Fibroblast of skin of right quadriceps (primary cell): ENCODE measurements at places on chromosomes 3 and 15.
A peak's percentile ranks its signal among the peaks of the same experiment; 100 is the strongest.

DNA sequence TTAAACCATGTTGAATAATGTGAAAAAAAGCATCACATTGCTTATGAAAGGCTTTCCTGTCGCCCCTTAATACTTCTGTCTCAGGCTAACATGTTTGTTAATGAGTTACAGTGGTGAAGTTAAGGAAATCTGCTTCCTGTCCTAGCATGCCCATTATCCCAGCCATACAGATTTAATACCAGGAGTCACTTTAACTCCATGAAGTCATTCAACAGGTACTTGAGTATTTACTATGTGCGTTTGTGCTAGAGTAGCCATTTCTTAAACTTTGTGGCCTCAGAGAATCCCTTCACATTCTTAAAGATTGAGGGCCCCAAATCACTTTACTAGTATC, 10.1 kb upstream of the SETD5 start:
- no peak for DNase-seq

DNA sequence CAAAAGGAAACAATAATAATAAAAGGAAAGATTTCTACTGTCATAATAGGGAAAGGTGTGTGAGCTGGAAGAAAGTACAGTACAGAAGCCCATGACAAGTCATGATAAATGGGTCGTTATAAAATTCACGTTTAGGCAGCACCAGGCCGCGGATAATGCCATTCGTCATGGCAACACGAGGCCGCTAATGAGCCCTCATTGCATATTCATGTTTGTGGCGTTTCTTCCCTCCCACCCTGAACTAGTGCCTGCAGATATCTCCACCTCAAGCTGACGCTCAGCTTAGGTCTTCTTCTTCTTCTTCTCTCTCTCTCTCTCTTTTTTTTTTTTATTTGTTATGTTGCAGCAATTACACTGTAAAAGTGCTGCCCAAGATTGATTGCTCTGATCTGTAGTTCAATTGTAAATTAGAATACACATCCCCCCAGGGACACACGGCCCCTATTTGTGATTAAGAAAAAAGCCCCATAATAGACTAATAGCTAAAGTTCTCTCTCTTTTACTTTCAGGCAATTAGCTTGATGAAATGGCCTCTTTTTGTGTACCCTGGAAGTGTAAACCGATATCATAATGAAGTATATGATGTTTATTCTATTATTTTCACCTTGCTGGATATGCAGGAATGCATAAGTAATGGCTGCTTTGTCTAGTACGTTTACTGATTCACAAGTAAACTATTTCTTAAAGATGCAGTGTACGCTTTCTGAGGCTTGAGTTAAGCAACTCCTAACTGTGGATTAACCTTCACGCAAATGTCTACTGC, 61.9 kb upstream of the NR2F2 start:
- DNase-seq: peak; percentile 52

DNA sequence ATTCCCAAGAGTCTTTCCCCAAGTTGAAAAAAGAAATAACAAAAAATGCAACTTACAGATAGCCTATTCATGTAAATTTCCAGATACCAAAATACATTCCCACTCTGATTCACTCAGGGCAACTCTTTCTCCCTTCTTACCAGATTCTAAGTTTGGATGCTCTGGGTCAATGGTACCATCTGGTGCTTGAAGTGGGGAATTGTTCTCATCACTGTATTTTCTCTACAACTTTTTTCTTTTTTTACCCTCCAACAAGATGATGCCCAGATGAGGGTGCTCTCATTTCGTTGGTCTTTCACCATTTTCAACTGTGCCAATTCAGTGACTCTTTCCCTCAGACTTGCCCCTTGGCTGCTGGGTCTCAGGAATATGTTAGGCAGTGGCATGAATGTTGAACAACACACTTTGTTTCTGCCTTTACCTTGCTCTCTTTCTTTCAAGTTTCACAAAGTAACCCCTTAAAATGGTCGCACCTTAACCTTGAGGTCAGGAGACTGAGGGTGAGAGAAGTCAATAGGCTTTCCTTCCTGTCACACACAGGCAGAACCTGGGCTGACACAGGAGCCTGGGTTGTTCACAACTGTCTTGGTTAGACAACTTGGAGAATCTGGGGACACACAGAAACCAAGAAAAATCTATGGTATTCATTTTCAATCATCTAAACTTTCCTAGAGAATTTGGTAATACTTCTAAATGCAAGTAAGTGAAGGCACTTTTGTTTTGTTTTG, 330.7 kb upstream of the SLCO3A1 start:
- peak; percentile 81 for DNase-seq

GRCh38 chr3:10389339-10389738, 68.4 kb upstream of the SEC13 start:
- no peak for DNase-seq

GRCh38 chr3:61575893-61576292, 14.5 kb downstream of the PTPRG start:
- DNase-seq: no peak

DNA sequence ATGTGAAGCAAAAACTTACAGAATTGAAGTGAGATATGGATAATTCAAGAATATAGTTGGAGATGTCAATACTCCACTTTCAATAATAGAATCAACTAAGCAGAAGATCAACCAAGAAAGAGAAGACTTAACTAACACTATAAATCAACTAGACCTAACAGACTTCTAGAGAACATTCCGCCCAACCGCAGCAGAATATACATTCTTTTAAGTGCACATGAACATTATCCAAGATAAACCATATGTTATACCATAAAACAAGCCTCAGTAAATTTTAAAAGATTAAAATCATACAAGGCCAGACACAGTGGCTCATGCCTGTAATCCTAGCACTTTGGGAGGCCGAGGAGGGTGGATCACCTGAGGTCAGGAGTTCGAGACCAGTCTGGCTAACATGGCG, 5.5 kb upstream of the TEX55 start:
- DNase-seq: peak; percentile 35

GRCh38 chr15:29263289-29263688, 6.3 kb downstream of the NSMCE3 start:
- DNase-seq: no peak

DNA sequence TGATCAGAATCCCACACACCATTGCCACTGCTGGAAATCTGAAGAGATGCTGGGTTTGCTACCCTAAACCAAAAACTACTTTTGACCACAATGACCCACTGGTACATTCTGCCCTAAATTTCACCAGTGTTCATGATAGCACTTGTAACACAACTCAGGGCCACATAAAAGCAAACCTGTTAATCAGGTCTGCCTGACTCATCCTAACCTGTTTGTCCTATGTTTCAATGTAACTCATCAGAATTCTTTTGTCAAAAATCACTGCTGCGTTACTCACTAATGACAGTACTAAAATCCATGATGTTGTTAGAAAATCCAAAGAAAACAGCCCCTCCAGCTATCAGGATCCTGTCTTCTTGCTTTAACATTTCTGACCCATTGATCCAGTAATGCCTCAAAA, 55.6 kb upstream of the XCR1 start:
- no peak for DNase-seq

DNA sequence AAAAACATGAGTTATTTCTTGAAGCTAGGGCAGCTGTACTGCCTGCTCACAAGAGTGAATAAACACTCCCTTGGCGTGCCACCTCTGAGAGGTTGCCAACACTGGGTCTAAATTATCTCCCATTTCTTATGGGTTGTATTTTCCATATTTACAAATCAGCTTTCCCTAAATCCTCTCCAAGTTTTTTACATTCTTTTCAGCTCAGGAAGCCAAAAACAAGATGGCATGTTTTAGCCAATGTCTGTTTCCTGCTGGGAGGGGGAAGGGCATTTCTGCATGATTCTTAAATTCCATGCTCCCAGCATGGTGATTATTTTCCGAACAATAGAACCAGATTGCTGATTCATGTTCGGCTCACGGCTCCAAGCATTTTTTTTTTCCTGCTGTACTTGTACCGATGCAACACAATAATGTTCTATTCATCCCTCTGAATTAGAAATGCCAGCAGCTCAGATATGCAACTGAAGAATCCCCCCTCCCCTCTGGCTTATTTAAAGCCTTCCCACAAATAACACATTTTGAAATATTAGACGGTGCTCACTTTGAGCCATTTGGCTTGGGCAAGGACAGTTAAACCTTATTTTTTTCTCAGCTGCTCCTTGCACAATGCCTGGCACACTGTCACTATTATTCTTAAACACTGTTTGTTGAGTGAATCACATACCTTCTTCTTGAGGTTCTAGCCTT, 252.5 kb downstream of the THRB start:
- peak; percentile 90 for DNase-seq

DNA sequence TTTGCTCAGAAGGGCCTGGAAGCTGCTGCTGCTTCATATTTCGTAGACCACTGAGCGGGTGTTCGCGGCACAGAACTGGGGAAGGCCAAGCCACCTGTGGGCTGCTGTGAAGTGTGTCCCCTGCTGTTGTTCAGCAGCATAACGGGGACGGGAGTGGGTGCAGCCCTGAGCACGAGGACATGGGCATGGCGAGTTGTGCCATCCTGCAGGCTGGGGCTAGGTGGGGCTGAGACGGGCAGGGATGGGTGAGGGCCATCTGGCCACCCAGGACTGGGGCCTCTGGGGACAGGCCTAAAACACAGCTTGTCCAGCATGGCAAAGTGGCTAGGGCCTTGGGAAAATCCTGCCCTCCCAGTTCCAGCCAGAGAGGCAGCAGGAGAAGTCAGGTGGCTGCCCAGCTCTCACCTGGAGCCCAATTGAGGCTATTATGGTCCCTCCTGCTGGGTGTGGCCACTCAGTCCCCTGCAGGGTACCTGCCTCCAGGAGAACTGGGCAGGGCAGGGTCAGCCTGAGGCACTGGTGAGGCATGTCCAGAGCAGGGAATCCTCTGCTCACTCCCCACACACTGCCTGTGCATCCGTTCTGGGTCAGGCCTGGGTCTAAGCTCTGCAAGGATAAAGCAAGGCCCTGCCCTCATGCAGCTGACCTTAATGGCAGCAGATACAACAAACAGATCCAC, 29.5 kb downstream of the CFAP100 start:
- DNase-seq: no peak

GRCh38 chr15:27222479-27222878, 251.5 kb downstream of the GABRG3 start:
- DNase-seq: peak; percentile 92

DNA sequence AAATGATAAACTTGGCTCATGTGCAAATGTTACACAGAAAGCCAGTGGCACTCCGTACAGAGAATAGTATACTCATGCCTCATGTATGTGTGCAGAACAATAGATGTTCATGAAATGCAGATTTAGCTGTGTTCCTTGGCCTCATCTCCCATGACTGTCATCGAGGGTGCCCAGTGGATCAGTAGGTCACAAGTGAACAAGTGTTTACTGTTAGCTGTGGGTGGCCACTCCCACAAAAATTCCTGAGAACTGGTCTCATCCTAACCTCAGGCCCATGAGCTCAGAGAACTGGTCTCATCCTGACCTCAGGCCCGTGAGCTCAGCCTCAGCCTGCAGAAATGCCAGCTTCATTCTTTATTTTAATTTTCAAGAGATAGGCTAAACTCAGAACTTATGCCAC, 124.1 kb downstream of the GADL1 start:
- DNase-seq: peak; percentile 82

DNA sequence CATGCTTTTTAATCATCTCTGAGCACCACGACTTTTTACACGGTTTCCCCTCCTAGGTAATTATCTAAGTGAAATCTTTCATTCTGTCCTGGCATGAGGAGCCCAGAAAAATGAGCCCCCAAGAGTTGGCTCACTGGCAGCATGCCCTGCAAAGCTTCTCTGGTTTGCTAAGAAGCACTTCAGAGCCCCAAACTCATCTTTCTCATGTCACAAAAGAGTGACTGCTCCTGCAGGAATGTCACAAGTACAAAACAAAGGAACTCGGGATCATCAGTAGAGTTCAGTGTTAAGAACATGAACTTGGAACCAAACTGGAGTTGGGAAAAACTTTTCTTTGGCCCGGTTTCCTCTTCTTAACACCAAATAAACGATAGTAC, 123.9 kb downstream of the FOXB1 start:
- DNase-seq: peak; percentile 37

DNA sequence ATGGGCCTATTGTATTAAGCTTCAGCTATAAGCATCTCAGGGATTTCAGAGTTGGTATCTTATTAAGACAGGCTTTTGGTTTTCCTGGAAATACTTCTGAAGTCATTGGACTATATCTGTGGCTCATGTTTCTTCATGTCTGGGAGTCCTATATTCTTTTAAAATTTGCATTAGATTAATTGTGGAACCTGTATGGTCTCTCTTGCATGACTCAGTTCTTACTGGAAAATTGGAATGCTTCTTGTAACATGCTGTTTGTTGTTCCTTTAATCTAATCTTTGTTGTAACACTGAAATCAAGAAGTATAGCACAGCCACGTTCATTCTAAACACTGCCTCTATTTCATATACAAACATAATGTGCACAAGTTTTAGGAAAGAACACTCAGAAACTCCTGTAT, 208.1 kb downstream of the RBMS3 start:
- DNase-seq: no peak

DNA sequence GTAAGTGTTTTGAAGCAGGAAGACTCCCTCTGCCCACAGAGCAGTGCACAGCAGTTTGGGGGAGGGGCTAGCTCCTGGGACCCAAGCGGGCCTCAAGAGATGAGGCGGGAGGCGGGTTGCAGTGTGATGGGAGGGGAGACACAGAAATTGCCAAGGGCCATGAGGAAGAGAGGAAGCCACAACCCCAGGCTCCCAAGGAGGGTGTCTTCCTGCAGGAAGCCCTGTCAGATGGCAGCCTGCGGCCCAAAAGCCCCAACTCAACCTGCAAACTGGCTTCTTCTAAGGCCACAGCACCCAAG, 7.3 kb upstream of the ISLR2 start:
- DNase-seq: no peak

- DNase-seq: no peak
Observed at GRCh38 chr3:188174317-188175044, 20.5 kb downstream of the LPP start.

DNA sequence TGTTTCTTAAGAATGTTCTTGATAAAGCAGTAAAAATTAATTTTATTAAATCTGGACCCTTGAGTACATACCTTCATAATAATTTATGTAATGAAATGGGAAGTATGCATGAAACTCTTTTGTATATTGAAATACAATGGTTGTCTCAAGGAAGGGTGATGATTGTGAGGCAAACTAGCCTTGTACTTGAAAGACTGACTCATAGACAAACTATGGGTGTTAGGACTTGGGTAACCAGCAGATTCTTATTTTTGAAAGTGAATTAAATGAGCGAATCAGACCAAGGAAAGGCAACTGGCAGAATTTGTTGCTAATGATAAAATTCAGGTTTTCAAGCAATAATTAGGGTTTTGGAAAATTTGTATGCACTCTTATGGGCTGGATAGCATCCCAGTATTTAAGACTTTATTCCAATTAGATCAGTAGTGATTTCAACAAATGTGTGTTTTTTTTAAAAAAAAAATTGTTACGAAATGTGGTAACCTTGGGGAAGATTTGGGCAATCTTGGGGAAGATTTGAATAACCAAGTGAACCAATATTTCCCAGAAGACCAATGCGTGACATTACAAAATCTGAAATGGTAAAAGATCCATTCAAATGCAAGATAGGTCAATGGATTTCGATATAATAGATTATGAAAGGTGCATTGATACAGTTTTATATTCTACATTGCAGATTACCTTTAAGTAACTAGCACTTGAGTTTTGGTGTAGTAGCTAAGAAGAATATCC, 42.0 kb downstream of the ATP2C1 start:
- peak; percentile 63 for DNase-seq

GRCh38 chr3:5733995-5734394, 546.5 kb downstream of the EDEM1 start:
- no peak for DNase-seq

- DNase-seq: peak; percentile 98
Observed at GRCh38 chr15:58361273-58361759, 70.5 kb upstream of the LIPC start.

- DNase-seq: no peak
Observed at GRCh38 chr3:111721747-111722146, 126.6 kb upstream of the ZBED2 start.
